PC-9 (cell line): ENCODE measurements at places on chromosomes 3 and 15. TPM values are rescaled to one million over a fixed set of nuclear protein-coding genes. Genes with fewer than 3 reads are reported as not detected.
A peak's percentile ranks its signal among the peaks of the same experiment; 100 is the strongest.

DNA sequence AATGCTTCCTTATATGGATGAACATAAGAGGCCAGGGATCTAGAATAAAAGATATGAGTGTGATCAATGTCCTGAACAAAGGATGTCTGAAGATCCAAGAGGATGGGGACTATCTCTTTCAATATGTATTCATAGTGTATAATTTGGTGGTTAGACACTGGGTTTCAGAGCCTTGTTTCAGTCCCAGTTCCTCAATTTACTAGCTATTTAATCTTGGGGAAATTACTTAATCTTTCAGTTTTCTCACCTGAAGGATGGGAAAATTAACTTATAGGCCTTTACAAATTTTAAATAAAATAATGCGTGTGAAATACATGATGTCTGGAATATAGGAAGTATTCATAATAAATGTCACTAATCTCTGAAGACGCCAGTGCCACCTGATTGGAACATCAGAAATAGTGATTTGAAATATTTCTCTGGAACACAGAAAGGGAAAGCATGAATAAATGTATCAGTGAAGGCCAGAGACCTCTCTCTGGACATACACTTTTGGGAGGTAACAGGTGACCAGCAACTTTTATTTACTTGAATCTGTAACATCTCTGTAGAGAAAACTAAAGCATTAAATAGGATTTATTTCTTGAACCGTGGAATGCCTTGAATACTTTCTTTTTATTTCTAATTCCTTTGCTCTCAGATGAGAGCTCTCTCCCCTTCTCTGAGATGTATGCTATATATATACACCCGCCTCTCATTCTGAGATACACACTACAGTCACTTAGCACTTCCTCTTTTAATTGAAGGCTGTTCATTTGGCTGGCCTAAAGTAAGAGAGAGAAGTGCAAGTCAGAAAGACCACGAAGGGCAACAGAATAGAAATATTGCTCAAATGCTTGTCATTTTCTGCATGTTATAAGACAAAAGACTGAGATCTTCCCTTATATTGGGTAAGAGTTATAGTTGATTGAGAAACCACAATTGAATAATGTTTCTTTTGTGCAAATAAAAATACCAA is 407.1 kb downstream of the LSAMP start:
- DNase-seq, result no peak

GXYLT2 gene
- total RNA-seq, result 1.7 and 2.9 TPM in 2 replicates

DNA sequence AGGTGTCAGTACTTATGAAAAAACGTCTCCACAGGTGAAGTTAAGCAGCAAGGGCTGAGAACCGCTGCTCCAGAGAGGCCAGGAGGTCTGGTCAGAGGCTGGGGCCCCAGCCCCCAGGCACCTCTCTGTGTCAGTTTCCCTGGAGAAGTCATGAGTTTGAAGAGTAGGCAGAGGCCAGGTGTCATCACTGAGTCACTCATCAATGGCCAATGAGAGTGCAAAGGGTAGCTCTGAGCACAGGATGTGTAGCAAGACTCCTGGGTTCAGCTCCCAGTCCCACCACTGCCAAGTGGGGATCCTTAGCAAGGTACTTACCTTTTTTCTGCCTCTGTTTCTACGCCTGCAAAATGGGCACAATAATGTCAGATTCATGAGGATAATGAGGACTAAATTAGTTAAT is 47.9 kb downstream of the CORO2B start:
- no peak for DNase-seq

- DNase-seq, result peak; percentile 38
Observed at GRCh38 chr3:114550165-114550564, 256.3 kb downstream of the TIGIT start.

CEP63 gene
- total RNA-seq, result 28.5 and 31.5 TPM in 2 replicates

DNA sequence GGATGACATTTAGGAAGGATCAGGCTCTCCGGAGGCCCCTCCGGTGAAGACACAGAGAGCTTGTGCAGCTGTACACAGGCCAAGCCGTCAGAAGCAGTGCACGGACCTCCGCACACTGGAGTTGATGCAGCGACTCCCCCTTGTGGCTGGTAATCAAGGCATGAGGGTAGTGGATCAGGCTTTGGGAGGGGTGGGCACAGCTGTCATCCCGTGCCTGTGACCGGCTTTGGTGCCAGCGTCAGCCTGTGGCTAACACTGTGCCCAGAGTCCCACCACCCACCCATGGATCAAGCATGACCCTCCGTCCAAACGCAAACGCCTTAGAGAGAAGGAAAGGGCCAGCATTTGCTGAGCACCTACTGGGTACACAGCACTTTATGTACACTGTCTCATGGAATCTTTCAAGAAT is 8.2 kb upstream of the GRIP2 start:
- DNase-seq, result no peak

- DNase-seq, result peak; percentile 41
Observed at GRCh38 chr15:82952158-82953081, at the start of gene HOMER2. Gene HOMER2, minus strand, starts transcription at chr15:82952720. Its CDS starts 185 bp downstream, at chr15:82952535.

KCNMB3 gene
- total RNA-seq, result 7.4 and 8.9 TPM in 2 replicates

DNA sequence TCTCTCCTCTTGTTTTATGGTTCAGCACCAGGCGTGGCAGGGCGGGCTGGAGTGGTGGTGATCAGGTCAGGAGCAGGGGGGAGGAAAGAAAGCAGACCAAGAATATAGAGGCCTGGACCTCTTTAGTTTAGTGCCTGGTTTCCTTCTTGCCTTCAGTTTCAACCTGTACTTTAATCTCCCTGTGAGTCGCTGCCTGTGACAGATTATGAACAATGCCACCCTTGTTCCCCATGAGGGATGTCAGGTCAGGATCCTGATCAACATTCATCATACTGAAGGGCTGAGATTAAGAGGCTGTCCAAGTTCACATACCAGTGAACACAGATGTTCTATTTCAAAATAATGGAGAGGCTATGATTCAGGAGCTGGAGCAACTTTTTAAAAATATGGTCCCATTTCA is 11.4 kb downstream of the ENTPD3 start:
- no peak for DNase-seq
